Sigmoid colon (tissue), 7 donors: ENCODE measurements at places on chromosomes 2 and 18.

- DNase-seq = no peak
These were observed 72.9 kb downstream of the TSN start for GRCh38 chr2:121828281-121828731.

- peak; percentile 49 for DNase-seq
These were observed 26.8 kb downstream of the GLI2 start for GRCh38 chr2:120762341-120763061.

- no peak for DNase-seq
These were observed 94.5 kb upstream of the TTC39C start for GRCh38 chr18:23920054-23920453.

DNA sequence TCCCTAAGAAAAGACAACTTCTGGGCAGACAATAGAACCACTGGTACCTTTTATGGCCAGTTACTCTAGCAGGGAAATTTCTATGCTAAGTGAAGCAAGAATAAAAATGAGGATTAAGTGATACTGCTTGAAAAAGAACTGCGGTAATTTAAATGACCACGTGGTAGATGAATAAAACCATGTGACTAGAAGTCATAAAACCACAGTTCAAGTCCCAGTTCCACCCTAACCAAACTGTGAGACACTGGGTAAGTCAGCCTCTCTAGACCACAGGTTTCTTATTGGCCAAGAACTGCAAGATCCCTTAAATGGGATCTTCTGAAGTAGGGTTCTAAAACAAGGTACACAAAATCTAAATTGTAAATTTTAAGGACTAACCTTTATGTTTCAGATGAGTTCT, 12.7 kb downstream of the TMEM237 start:
- no peak for DNase-seq

DNA sequence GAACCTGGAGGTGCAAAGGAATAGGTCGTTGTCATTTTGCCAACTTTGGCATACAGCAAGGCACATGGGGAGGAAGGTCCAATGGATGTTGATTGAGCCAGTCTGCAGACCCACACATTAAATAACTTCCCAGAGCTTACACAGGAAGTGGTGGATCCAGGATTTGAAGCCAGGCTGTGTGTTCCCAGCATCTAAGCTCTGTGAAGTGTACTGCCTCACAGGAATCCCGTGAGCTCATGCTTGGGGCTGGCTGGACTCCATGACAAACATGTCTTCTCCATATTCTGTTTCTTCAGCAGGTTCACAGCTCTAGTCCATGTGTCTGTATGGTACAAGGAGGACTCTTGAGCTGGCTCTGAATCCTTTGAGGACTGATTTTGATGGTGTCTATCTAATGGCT, 63.9 kb downstream of the KLHL29 start:
- no peak for DNase-seq

GRCh38 chr2:219661197-219661954, 33.9 kb downstream of the SLC4A3 start:
- no peak for DNase-seq
